ENCODE measurements at places on chromosomes 12 and 14. TPM values are rescaled to one million over a fixed set of nuclear protein-coding genes. Genes with fewer than 3 reads are reported as not detected.

BDKRB2 gene
- not detected for total RNA-seq

CPNE6 gene
- total RNA-seq: not detected

EML5 gene
- 3.1 TPM for total RNA-seq

RDH12 gene
- total RNA-seq: not detected

LRTM2 gene
- total RNA-seq: not detected

GRCh38 chr12:48454667-48455066 is 17.7 kb upstream of the ANP32D start:
- no peak for DNase-seq
- H3K27me3 ChIP-seq: peaks cover 28% of the 10 kb centered on the region
- H3K4me3 ChIP-seq: no peak overlapping the region
- no peaks in the 10 kb centered on the region for H3K36me3 ChIP-seq
- H3K4me1 ChIP-seq: no peaks in the 10 kb centered on the region
- H3K27ac ChIP-seq: no peak overlapping the region

DNA sequence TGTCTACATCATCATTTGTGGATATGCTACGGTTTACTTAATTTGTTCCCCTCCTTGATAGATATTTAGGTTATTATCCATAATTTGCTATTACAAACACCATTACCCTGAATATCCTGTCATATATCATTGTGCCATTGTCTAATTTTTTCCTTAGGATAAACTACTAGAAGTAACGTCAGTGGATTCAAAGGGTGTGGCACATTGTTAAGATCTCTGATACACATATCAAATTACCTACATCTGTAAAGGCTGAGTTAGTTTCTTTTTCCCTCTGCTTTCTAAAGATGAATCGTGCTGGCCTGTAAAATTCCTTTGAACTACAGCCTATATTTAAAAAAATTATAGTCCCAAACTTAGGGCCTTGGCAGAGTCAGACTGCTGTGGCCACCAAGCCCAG is 53.9 kb upstream of the STRN3 start:
- H3K36me3 ChIP-seq: peaks cover 1% of the 10 kb centered on the region
- no peak overlapping the region for H3K4me3 ChIP-seq

GRCh38 chr14:87171141-87171540 is 821.8 kb downstream of the GALC start:
- no peaks in the 10 kb centered on the region for H3K36me3 ChIP-seq
- no peak overlapping the region for H3K27ac ChIP-seq
- H3K4me1 ChIP-seq: no peaks in the 10 kb centered on the region
- no peak overlapping the region for H3K4me3 ChIP-seq

DNA sequence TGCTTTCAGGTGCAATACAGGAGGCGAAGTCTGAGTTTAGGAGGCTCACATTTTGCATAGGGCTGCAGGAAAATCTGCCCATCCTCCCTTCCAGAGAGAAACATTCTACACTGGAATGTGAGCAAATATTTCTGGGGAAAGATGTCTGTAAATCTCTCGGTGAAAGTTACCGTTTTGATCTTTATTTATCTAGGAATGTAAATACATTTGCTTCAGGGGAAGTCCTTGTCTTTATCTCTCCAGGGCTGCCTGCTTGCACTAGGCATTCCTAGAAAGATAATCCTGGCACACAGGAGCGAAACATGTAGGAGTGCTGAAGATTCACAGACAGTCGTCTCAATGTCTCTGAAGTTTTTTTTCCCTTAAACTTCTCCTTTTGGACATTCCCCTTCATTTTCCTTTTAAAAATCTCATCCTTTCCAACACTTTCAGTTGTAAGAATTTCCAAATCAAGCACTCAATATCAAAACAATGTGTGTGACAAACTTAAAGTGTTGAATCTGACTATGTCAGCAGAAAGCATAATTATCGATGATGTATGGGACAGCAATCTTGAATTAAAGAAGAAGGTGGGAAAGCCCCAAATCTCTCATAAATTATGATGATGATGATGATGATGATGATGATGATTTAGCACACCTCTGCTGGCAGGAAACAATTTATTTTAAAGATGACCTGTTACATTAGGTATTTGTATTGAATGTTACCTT is 113.4 kb upstream of the RESF1 start:
- no peaks in the 10 kb centered on the region for H3K27me3 ChIP-seq
- H3K36me3 ChIP-seq: no peaks in the 10 kb centered on the region
- H3K4me1 ChIP-seq: peaks cover 2% of the 10 kb centered on the region
- H3K4me3 ChIP-seq: no peak overlapping the region
- DNase-seq: no peak
- no peak overlapping the region for H3K27ac ChIP-seq

- DNase-seq: no peak
- H3K4me1 ChIP-seq: no peaks in the 10 kb centered on the region
- H3K27me3 ChIP-seq: no peaks in the 10 kb centered on the region
- H3K4me3 ChIP-seq: no peak overlapping the region
Observed at GRCh38 chr14:41167040-41167439, 439.6 kb upstream of the LRFN5 start.

GRCh38 chr12:11075642-11076041 is 13.5 kb upstream of the TAS2R46 start:
- no peak overlapping the region for H3K27ac ChIP-seq
- no peak for DNase-seq
- peaks cover 8% of the 10 kb centered on the region for H3K4me1 ChIP-seq
- H3K4me3 ChIP-seq: no peak overlapping the region

GRCh38 chr12:79324571-79324970 is 366.2 kb downstream of the PAWR start:
- no peak for DNase-seq
- no peak overlapping the region for H3K4me3 ChIP-seq
- no peak overlapping the region for H3K27ac ChIP-seq
- no peaks in the 10 kb centered on the region for H3K4me1 ChIP-seq
- no peaks in the 10 kb centered on the region for H3K27me3 ChIP-seq

- H3K27ac ChIP-seq: no peak overlapping the region
- no peaks in the 10 kb centered on the region for H3K4me1 ChIP-seq
- no peaks in the 10 kb centered on the region for H3K27me3 ChIP-seq
- H3K36me3 ChIP-seq: peaks cover 2% of the 10 kb centered on the region
Observed at GRCh38 chr12:39503439-39503838, 60.5 kb upstream of the KIF21A start.

DNA sequence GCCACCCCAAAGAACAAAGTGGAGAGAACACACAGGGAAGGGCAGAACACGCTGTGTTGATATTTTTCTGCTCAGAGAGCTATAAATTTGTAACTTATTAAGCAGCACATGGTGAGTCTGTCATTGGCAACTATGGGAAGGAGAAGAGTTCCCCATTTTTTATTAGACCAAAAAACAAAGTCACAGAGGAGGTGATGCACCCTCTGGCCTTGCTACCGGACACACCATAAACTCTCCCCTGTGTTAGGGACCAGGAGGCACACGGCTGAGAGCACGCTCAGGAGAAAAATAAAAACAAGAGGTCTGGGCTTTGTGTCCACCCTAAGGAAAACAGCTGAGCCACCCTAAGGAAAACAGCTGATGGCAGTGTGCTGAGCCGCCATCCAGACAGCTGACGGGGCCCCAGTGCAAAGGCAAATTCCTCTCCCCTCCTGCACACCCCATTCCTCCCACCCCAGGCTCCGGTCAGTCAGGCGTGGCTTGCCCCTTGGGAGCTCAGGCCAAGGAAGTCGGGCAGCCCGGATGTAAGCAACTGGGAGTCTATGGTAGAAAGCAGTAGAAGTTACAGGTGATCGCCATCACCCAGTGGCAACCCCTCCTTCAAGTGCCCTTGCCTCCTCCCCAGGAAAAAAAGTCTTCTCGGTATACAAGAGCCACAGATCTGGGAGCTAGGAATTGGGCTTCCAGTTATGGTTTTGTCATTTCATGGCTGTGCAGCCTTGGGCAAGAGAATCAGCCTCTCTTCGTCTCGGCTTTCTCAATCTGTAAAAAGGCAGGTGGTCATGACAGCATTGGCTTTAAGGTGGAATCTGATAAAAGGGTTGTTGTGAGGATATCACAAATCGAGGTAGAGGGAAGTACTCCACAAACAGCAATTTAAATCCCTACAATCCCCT is 2.4 kb downstream of the PXN start:
- peak overlapping the region; percentile 98 for H3K27ac ChIP-seq
- H3K4me1 ChIP-seq: peaks cover 45% of the 10 kb centered on the region
- DNase-seq: no peak
- H3K27me3 ChIP-seq: no peaks in the 10 kb centered on the region

DNA sequence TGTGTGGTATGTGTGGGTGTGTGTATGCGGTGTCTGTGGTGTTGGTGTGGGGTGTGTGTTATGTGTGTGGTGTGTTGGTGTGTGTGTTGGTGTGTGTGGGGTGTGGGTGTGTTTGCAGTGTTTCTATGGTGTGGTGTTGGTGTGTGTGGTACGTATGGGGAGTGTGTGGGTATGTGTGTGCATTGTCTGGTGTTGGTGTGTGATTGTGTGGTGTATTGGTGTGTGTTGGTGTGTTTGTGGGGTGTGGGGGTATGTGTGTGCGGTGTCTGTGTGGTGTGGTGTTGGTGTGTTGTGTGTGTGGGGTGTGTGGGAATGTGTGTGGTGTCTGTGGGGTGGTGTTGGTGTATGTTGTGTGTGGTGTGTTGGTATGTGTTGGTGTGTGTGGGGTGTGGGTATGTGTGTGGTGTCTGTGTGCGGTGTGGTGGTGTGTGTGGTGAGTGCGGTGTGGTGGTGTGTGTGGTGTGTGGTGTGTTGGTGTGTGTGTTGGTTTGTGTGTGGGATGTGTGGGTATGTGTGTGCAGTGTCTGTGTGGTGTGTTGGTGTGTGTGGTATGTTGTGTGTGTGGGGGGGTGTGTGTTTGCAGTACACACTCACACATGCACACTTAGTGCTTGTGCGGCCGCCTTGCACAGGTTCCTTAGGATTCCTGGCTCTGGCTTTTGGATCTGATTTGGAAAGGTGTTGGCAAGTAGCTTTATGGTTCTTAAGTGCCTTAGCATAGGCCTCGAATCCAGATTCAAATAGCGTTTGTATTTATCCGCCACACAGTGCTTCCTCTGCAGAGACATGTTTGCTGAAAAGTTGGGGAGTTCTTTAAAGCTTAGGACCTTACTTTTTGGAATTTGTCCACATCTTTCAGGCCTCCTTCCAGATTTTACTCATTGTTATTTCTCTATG is 16.4 kb downstream of the MLXIP start:
- H3K27ac ChIP-seq: no peak overlapping the region
- H3K4me3 ChIP-seq: no peak overlapping the region
- H3K36me3 ChIP-seq: peaks cover 2% of the 10 kb centered on the region
- peaks cover 35% of the 10 kb centered on the region for H3K4me1 ChIP-seq
- H3K27me3 ChIP-seq: no peaks in the 10 kb centered on the region

- H3K4me1 ChIP-seq: no peaks in the 10 kb centered on the region
- no peak overlapping the region for H3K27ac ChIP-seq
- H3K27me3 ChIP-seq: no peaks in the 10 kb centered on the region
- DNase-seq: no peak
Observed at GRCh38 chr12:59040656-59041055, 120.4 kb upstream of the LRIG3 start.

GRCh38 chr12:121084229-121084628 is 45.2 kb upstream of the OASL start:
- H3K27ac ChIP-seq: no peak overlapping the region
- H3K36me3 ChIP-seq: no peaks in the 10 kb centered on the region
- no peaks in the 10 kb centered on the region for H3K27me3 ChIP-seq
- no peak overlapping the region for H3K4me3 ChIP-seq
- peaks cover 15% of the 10 kb centered on the region for H3K4me1 ChIP-seq
- no peak for DNase-seq

- H3K27ac ChIP-seq: no peak overlapping the region
- H3K4me1 ChIP-seq: no peaks in the 10 kb centered on the region
Observed at GRCh38 chr12:130031571-130032189, 127.9 kb upstream of the TMEM132D start.

DNA sequence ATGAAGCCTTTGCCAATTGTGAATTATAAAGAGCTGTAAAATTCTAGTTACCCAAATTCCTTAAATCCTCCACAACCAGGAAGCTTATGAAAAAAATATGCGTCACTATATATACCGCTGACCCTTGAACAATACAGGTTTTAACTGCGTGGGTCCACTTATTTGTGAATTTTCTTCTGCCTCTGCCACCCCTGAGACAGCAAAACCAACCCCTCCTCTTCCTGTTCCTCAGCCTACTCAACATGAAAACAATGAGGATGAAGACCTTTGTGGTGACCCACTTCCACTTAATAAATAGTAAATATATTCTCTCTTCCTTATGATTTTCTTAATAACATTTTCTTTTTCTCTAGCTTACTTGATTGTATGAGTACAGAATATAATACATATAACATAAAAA is 42.2 kb downstream of the CMKLR1 start:
- H3K27me3 ChIP-seq: peaks cover 14% of the 10 kb centered on the region
- H3K27ac ChIP-seq: no peak overlapping the region
- H3K36me3 ChIP-seq: no peaks in the 10 kb centered on the region
- no peak for DNase-seq
- no peak overlapping the region for H3K4me3 ChIP-seq

GRCh38 chr12:70560671-70561070 is 76.6 kb downstream of the PTPRB start:
- no peaks in the 10 kb centered on the region for H3K36me3 ChIP-seq
- peaks cover 67% of the 10 kb centered on the region for H3K27me3 ChIP-seq
- peaks cover 2% of the 10 kb centered on the region for H3K4me1 ChIP-seq
- H3K4me3 ChIP-seq: no peak overlapping the region
- H3K27ac ChIP-seq: no peak overlapping the region

DNA sequence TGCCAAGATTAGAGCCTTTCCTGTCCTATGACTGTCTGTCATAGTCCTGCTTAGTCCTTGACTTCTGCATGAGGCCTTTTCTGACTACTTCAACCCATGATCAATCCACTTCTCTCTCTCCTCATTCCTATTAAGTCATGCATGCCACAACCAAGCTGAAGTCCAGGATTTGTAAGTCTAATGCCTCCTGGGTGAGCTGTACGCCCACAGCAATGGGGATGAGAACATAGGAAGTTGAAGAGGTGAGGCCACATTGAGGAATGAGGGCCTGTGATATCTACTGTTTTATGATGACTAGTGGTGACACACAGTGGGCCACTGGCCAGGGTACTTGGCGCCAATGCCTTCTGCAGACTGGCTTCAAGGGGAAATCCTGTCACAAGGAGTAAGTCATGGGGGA is 994.1 kb upstream of the TMEM132C start:
- no peak overlapping the region for H3K27ac ChIP-seq
- H3K36me3 ChIP-seq: no peaks in the 10 kb centered on the region
- no peak for DNase-seq
- no peaks in the 10 kb centered on the region for H3K4me1 ChIP-seq
- H3K27me3 ChIP-seq: peaks cover 48% of the 10 kb centered on the region
- H3K4me3 ChIP-seq: no peak overlapping the region

- H3K27ac ChIP-seq: no peak overlapping the region
- H3K36me3 ChIP-seq: no peaks in the 10 kb centered on the region
- H3K27me3 ChIP-seq: no peaks in the 10 kb centered on the region
- H3K4me1 ChIP-seq: no peaks in the 10 kb centered on the region
- no peak for DNase-seq
Observed at GRCh38 chr12:25311506-25311905, 60.8 kb upstream of the KRAS start.

- no peak for DNase-seq
- no peaks in the 10 kb centered on the region for H3K36me3 ChIP-seq
- H3K4me3 ChIP-seq: no peak overlapping the region
- no peak overlapping the region for H3K27ac ChIP-seq
- no peaks in the 10 kb centered on the region for H3K27me3 ChIP-seq
- no peaks in the 10 kb centered on the region for H3K4me1 ChIP-seq
Observed at GRCh38 chr14:61140872-61141271, 140.3 kb downstream of the TMEM30B start.

- DNase-seq: no peak
- H3K4me1 ChIP-seq: no peaks in the 10 kb centered on the region
- H3K36me3 ChIP-seq: peaks cover 2% of the 10 kb centered on the region
Observed at GRCh38 chr14:56524971-56525677, 54.5 kb upstream of the TMEM260 start.
